EH (cell line): ENCODE measurements at places on chromosomes 6 and 20.

DNA sequence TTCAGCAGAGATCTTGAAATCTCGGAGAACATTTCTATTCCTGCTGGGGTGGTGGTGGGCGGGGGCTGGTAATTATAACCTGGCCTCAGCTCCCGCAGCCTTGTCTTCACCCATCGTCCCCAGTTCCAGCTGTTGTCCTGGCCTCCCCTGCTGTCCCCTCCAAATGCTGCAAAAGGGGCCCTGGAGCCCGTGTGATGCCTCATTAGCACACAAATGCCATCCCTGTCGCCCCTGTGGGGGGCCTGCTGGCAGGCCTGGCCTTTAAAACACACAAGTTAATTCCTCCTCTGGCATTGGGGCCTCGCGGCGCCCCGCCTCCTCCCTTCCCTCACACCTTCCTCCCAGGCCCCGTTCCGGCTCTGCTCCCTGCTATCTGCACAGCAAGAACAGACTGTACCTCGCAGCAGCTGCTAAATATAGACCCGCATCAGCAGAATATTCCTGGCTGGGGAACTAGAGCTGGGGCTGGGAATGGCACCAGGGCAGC is 85.7 kb downstream of the CDH22 start:
- no peak for DNase-seq

DNA sequence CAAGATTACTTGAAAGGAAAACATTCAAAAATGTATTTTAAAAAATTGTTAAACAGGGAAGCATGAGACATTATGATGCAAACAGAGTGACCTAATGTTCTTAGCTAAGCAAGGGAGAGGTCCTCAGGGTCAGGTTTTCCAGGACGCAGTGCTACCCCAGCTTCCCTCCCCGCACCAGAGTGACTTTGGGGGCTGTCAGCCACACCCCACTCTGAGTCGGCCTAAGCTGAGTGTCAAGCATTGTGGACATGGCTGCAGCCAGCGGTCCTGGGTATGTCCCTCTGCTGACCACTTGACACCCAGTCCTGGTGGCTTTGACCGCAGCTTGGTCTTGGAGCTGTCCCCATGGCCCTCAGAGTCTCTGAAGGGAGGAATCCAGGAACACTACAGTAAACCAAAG is 54.9 kb upstream of the CD93 start:
- DNase-seq = no peak

DNA sequence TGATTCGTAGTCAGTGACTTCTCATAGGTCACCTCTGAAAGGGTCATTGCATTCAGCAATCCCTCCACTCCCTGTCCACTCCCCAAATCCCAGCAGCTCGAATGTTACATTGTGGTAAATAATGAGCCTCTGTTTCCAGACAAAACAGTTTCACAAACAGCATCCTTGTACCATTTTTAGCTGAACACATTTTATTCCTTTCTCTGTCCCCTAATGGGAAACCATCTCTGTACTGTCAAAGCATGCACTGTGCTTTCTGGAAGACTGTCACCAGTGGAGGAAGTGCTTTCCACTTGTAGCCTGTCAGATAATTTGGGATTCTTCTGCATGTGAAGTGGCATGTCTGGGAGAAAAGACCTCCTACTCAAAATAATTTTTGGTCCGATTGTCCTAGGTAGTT is 82.0 kb downstream of the SLC35F1 start:
- no peak for DNase-seq

DNA sequence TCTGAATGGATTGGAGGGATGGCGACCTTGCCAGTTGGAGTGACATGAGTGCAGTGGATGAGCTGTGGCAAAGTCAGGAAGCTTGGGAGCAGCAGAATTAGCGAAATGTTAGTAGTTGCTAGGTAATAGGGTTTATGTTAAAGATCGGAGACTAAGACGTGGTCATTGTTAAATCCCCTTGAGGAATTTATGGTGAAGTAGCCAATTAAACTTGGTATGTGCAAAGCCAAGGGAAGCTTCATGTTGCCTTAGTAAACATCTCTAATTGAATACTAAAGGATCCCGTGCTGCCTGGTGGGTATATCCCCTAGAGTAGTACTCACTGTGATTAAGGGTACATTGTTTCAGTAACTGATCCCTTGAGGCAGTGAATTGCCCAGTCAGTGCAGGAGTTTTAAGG is 106.0 kb downstream of the PRIM2 start:
- DNase-seq = peak; percentile 75

GRCh38 chr6:129844118-129844891 is 16.8 kb downstream of the TMEM244 start:
- peak; percentile 95 for DNase-seq

GRCh38 chr6:25788305-25788922 is 33.9 kb downstream of the SLC17A4 start:
- peak; percentile 68 for DNase-seq

DNA sequence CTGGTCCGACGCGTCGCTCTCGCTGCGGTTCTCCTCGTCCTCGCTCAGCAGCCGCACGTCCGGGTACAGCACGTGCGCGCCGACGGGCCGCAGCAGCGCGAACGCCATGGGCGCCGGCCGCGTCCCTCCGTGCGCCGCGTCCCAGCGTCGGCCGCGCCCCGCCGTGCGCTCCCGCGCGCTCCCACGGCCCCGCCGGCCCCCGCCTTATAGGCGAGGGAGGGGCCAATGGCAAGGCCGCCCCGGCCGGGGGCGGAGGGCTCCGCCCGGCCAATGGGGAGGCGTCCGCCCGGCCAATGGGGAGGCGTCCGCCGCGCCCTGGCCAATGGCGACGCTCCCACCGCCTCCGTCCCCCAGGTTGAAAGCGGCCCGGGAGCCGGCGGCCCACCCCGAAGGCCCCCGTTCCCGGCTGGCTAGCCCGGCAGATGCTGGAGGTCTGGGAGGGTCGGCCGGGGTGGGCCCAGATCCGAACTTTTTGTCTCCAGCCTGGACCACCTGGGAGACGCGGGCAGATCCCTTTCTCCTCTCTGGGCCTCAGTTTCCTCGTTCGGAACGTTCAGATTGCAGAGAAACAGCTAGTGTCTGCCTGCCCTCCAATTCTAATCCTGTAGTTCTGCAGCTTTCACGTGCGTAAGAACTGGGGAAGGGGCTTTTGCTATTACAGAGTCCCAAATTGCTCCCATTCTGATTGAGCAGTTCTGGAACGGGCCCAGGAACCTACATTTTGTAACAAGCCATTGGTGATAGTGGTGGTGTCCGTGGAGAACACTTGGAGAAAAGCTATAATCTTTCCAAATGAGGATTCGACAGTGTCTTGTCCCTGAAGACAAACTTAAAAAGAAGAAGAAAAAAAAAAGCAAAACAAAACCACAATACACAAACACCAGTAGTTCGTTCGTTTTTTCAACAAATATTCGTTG is at the start of gene TCF15:
Gene TCF15, minus strand, starts transcription at position 180 of the 917 bp plus-strand sequence. Its CDS starts 72 bp downstream, at position 108.
- peak; percentile 11 for DNase-seq

DNA sequence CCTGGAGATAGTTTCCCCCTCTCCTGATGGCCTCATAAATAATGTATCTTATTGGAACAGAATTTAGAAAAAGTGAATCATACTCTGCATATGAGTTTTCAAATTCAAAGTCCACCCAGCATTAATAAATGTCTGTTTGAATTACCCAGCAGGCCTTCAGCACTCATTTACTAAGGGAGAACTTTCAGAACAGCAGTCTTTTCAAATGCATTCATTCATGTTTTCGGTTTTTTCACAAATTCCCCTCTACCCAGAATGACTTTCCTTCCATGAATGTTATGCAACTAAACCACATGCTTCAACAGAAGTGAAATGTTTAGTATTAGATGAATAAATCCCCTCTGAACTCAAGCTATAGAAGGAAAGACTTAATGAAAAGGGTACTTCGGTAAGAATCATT is 92.4 kb downstream of the RTN4IP1 start:
- DNase-seq = peak; percentile 54

DNA sequence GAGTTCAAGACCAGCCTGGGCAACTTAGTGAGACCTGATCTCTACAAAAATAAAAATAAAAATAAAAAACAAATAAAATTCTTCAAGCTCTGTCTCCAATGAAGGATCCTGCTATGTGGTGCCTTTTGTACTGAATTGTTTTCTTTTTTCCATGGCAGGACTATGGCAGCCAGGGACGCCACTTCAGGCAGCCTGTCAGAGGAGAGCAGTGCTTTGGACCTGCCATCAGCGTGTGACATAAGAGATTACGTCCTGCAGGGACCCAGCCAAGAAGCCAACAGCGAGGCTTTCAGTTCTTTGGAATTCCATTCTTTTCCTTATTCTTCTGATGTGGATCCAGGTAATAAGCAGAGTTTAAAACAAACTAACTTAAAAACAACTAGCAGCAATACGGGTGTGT is 22.5 kb downstream of the SHLD1 start:
- no peak for DNase-seq

DNA sequence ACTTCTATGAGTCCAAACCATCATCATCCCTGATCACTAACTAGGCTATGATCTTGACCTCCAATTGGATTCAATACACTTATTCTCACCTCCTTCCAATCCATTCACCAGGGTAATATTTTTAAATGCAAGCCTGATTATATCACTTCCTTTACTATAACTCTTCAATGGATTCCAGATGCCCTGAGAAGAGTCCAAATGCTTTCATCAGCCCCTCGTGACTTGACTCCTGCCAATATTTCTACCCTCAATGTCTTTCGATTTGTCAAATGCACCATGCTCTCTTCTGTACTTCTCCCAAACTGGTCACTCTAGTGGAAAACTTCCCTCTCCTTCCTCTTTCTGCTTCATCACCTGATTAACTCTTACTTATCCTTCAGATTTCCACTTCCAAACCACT is 70.8 kb downstream of the CD164 start:
- no peak for DNase-seq

- DNase-seq = no peak
Observed at GRCh38 chr6:24249926-24250325, 107.9 kb downstream of the DCDC2 start.

- DNase-seq = no peak
Observed at GRCh38 chr6:69846770-69847491, 19.4 kb upstream of the COL19A1 start.

GRCh38 chr20:11569163-11569562 is 348.5 kb upstream of the BTBD3 start:
- DNase-seq = no peak

GRCh38 chr20:57332105-57333089 is 2.8 kb downstream of the SPO11 start:
- no peak for DNase-seq

DNA sequence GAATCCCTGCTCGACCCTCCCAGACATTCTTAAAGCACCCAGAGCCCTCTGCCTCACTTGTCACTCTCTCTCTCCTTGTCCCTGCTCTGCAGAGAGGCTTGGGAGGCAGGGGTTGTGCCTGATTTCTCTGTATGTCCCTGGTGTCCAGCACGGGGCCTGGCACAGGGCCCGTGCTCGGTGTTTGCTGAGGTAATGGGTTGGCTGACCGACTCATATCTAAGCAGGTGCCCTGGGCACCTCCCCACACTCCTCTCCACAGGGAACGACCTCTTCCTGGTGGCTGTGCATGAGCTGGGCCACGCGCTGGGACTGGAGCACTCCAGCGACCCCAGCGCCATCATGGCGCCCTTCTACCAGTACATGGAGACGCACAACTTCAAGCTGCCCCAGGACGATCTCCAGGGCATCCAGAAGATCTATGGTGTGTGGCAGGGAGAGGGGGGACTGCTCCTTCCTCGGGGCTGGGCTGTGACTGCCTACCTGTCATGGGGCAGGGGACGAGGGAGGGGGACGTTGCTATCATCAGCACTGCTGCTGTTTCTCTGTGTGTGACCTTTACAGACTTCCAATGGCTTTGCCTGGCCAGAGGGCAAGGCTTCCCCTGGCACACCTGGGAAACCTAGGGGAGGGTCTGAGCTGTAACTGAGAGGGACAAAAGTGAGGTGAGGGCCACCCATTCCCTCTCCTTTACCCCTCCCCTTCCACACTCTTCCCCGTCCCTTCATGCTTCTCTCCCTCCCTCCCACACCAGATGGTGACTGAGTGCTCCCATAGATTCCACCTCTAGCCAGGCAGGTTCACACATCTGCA is 14.2 kb downstream of the MMP24OS start:
- DNase-seq = no peak

GRCh38 chr6:112253498-112253840 is 898 bp downstream of the LAMA4 start:
- DNase-seq = peak; percentile 52

GRCh38 chr6:110180228-110181008 is at the start of gene CDC40:
Gene CDC40, plus strand, starts transcription at chr6:110180427. Its CDS starts 18 bp downstream, at chr6:110180445.
- DNase-seq = no peak

DNA sequence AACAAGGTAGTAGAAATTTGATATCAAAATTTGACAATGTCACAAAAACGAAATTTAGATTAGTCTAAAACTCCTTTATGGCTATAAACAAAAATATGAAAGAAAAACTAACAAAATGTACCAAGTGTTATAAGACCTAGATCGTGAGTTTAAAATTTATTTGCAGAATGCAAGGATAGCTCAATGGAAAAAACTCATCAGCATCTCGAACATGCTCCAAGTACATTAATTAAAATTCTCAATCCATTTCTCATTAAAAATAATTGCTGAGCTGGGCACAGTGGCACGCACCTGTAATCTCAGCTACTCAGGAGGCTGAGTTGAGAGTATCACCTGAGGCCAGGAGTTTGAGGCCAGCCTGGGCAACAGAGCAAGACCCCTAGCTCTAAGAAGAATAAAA is 70.8 kb downstream of the MAP3K5 start:
- DNase-seq = no peak

GRCh38 chr6:115832186-115832585 is 228.5 kb downstream of the FRK start:
- no peak for DNase-seq

- DNase-seq = peak; percentile 55
Observed at GRCh38 chr6:110814102-110815014, 911 bp downstream of the CDK19 start.

- DNase-seq = no peak
Observed at GRCh38 chr20:51936377-51936776, 134.1 kb upstream of the SALL4 start.

GRCh38 chr6:133547136-133547535 is 306.0 kb downstream of the EYA4 start:
- peak; percentile 8 for DNase-seq

- DNase-seq = peak; percentile 8
Observed at GRCh38 chr20:63765082-63765873, 25.7 kb downstream of the SLC2A4RG start.

GRCh38 chr6:141561154-141561553 is 571.6 kb upstream of the GJE1 start:
- DNase-seq = no peak

DNA sequence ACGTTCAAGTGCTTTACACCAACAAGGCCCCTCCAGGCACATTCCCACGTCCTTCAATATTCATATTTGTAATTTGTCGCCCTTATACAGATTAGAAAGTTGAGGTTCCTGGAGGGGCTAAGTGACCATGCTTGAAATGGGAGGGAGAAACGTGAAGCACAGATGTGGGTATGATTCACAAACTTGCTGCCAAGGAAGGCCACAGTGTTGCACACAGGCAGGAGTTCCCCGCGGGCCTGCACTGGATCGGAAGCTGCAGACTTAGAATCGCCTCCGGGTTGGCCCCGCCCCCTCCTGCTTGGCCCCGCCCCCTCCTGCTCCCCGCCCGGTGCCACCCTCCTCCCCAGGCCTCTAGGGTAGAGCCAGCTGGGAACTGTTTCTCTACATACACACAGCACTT is 58.2 kb upstream of the QKI start:
- DNase-seq = no peak
